Cardiac atrium fibroblast (primary cell): ENCODE measurements at places on chromosomes 11 and 22. TPM values are rescaled to one million over a fixed set of nuclear protein-coding genes. Genes with fewer than 3 reads are reported as not detected.

Gene PRG3
- not detected in 2 replicates for total RNA-seq

Gene C11orf24
- 50.7 and 67.1 TPM in 2 replicates for total RNA-seq

Gene PATE4
- total RNA-seq = not detected in 2 replicates

Gene TMA7B
- total RNA-seq = not detected in 2 replicates

Gene OLFML1
- total RNA-seq = 2.8 and 5.6 TPM in 2 replicates

Gene CRYBB3
- not detected in 2 replicates for total RNA-seq

Gene EPS8L2
- 11.7 and 14.1 TPM in 2 replicates for total RNA-seq
